Stimulated activated CD4-positive, alpha-beta T cell treated with anti-CD3 and anti-CD28 coated beads, Interleukin-2, amount 100 ng/mL, for 24 hours (primary cell): ENCODE measurements at places on chromosomes 4 and X.

GRCh38 chr4:21467551-21467950 is 481.0 kb downstream of the KCNIP4 start:
- DNase-seq = no peak

DNA sequence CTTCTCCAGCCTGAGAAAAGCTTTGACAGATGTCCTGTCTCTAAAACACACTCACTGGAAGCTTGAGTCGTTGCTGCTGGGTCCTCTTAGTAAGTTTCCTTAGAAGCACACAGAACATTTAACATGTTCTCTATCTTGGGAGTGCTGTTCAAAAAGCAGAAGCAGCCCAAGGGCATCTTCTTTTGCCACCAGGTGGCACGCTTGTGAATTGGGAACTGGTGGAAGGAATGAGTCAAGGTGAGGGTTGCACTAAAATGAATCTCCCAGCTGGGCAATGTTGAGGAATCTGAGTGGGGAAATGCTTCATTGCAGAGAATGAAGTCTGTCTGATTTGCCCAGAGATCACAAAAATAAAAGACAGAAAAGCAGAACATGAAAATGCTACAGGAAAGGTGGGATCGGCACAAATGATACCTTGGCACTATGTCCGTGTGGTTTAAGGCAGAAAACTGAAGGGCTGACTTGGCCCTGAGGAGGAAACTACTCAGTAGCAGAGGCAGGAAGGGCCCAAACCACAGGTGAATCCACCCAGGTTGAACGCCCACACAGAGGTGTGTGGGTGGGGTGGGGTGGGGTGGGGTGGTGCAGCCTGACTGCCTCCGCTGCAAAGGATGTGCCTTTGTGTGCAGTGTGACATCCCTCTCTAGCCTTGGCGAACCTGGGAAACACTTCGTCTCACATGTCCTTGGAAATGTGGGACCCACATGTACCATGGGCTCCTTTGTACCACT is 26.0 kb downstream of the KIT start:
- peak; percentile 56 for DNase-seq

- DNase-seq = no peak
Measured at GRCh38 chr4:80182237-80182866, 15.0 kb upstream of the PRDM8 start.

DNA sequence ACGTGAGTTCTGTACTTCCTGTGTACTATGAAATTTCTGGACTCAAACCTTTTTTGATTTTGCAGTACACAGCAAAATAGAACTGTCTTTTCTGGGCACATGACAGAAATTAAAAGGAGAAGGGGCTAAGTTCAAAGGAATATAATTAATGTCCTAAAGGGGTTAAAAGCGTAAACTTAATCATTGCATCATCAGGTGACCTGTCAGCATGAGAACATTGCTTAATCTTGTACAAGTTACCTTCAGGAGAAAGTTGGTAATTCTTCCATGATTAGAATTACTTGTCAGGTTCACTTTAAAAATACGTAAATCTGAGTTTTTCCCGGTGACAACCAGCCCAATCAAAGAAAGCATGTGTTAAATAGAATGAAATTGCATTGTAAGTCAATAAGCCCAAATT is 43.2 kb upstream of the PNPLA4 start:
- no peak for DNase-seq

- no peak for DNase-seq
Measured at GRCh38 chr4:52201715-52202114, 150.6 kb downstream of the SPATA18 start.

GRCh38 chrX:11793734-11794133 is 35.7 kb downstream of the MSL3 start:
- no peak for DNase-seq

DNA sequence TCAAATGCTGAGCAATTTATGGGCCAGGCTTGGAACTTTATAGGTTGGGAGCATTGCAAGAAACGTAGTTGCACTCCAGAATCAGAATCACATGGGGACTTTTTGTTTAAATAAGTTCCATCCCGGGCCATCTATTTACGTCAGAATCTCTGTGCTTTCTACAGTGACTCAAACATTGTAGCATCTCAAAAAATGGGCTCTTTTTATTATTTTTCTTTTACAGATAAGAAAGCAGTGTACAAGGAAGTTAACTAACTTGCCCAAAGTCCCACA is 10.2 kb downstream of the CC2D2A start:
- DNase-seq = no peak
